ENCODE measurements at places on chromosomes 11 and 22.

- no peak for DNase-seq
Measured at GRCh38 chr11:74316772-74317505, 5.5 kb upstream of the P4HA3 start.

GRCh38 chr22:33302549-33302948, 244.4 kb upstream of the SYN3 start:
- DNase-seq, result no peak

GRCh38 chr22:20783844-20784723, 10.2 kb downstream of the SERPIND1 start:
- no peak for DNase-seq

DNA sequence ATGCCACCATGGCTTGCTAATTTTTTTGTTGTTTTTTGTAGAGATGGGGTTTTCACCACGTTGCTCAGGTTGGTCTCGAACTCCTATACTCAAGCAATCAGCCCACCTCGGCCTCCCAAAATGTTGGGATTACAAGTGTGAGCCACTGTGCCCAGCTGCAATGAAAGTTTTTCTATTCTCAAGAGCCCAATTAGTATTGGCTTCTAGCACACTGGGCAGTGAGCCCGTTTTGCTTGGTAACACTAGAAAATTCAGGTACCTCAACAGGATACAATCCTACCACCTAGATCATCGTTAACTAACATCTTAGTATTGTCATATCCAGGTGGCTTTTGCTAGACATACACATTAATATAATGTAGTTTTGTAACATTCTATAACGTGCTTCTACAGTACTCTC, 19.0 kb downstream of the SEC14L3 start:
- DNase-seq, result no peak

- DNase-seq, result no peak
Measured at GRCh38 chr11:14942745-14943144, 29.4 kb downstream of the CALCA start.

DNA sequence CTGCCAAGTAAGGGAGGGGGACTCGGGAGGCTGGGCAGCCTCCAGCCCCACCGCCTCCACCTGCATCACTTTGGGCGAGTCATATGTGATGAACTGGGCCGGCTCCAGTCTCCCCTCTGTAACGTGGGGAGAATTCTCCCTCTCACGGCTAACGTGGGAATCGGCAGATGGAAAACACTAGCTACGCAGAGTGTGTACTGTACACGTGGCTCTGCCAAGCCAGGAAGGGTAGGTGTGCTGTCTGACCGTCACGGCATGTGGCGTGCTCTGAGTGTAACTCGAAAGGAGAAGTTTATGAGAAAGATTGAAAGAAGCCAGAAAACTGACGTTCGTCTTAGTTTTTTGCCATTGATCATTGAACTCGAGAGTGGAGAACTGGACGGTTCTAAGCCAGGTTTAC, 13.7 kb downstream of the TRMU start:
- DNase-seq, result no peak

- DNase-seq, result no peak
Measured at GRCh38 chr11:39462506-39462905, 1996.9 kb downstream of the LRRC4C start.
